Activated T-helper 1 cell treated with anti-CD3 and anti-CD28 coated beads, Interleukin-12 subunit alpha, Interleukin-12 subunit beta, Interleukin-2, Interleukin-4 antibody, amounts not matched to agents 30 ng/mL and 10 ng/mL and 1 ng/mL, durations not matched to agents 14 hours and 24 hours and 36 hours (primary cell): ENCODE measurements at places on chromosomes 5 and 9. TPM values are rescaled to one million over a fixed set of nuclear protein-coding genes. Genes with fewer than 3 reads are reported as not detected.

GRCh38 chr5:67799732-67800234, 415.8 kb upstream of the PIK3R1 start:
- H3K4me3 ChIP-seq = no peak overlapping the region
- no peak for DNase-seq
- no peaks in the 10 kb centered on the region for H3K4me1 ChIP-seq
- H3K36me3 ChIP-seq = no peaks in the 10 kb centered on the region
- H3K27ac ChIP-seq = no peak overlapping the region
- no peaks in the 10 kb centered on the region for H3K27me3 ChIP-seq

FOXD4L6 gene
- 0.16 TPM in 1 of 2 replicates, not detected in the other for total RNA-seq

- no peaks in the 10 kb centered on the region for H3K4me1 ChIP-seq
- no peaks in the 10 kb centered on the region for H3K36me3 ChIP-seq
Measured at GRCh38 chr9:116558818-116559540, 128.1 kb upstream of the TRIM32 start.

LHX3 gene
- not detected in 2 replicates for total RNA-seq

GRCh38 chr9:96126321-96126881, 175.6 kb downstream of the HSD17B3 start:
- H3K27me3 ChIP-seq = peaks cover 9% of the 10 kb centered on the region
- no peak for DNase-seq
- peaks cover 3% of the 10 kb centered on the region for H3K4me1 ChIP-seq
- H3K4me3 ChIP-seq = no peak overlapping the region
- H3K27ac ChIP-seq = no peak overlapping the region
- H3K36me3 ChIP-seq = no peaks in the 10 kb centered on the region

LVRN gene
- not detected in 2 replicates for total RNA-seq

PCDHGA4 gene
- total RNA-seq = 0.21 and 0.44 TPM in 2 replicates

DNA sequence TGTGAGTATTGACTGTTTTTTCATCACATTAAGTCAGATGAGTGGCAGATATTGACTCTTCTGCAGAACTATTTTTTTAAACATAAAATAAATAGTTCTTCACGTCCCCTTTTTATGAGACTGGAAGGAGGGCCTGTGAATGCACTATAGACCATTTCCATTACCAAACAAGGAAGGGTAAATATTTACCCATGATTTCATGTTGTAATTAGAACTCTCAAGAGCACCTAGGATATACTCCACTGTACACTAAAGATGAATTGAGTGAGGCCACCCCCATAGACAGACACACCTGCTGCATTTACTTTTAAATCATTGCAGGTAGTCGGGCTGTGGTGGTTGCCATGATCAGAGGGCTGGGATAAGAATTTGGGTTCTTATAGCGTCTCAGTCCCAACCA, 22.6 kb downstream of the SLC36A1 start:
- H3K4me1 ChIP-seq = no peaks in the 10 kb centered on the region
- no peaks in the 10 kb centered on the region for H3K27me3 ChIP-seq
- no peak overlapping the region for H3K27ac ChIP-seq
- no peak for DNase-seq

GRCh38 chr5:14729448-14730385, 65.2 kb downstream of the OTULIN start:
- H3K4me1 ChIP-seq = peaks cover 6% of the 10 kb centered on the region
- DNase-seq = no peak
- no peak overlapping the region for H3K4me3 ChIP-seq
- H3K27ac ChIP-seq = no peak overlapping the region
- no peaks in the 10 kb centered on the region for H3K27me3 ChIP-seq
- H3K36me3 ChIP-seq = no peaks in the 10 kb centered on the region

DNA sequence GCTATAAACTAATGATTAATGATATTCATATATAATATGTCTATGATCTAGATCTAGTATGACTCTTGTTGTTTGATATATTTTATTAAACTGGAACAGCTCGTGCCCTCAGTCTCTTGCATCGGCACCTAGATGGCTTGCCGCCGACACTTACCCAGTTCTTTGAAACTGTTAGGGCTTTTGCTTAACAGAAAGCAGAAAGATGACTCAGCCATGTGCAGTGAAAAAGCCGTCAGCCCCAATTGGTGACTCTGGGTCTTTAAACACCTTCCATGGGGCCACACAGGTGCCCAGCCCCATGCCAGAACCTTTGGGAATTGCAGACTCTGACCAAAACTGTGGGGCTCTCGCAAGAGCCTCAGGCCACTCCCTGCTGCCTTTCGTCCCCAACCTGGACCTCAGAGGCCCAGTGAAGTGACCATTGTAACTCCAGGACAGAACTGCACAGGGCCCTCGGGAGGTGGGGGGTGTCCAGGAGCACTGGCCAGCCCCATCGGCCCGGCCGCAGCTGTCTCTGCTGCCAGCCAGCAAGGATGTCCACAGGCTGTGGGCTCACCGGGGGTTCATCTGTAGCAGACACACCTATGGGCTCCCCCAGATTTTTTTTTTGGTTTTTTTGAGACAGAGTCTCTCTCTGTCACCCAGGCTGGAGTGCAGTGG, 7.8 kb downstream of the LCN10 start:
- H3K4me1 ChIP-seq = peaks cover 8% of the 10 kb centered on the region
- H3K27ac ChIP-seq = no peak overlapping the region
- DNase-seq = no peak
- H3K27me3 ChIP-seq = peaks cover 2% of the 10 kb centered on the region

FRRS1L gene
- not detected in 2 replicates for total RNA-seq

PLPPR1 gene
- not detected in 2 replicates for total RNA-seq

- DNase-seq = no peak
- peak overlapping the region; percentile 100 for H3K27ac ChIP-seq
- no peaks in the 10 kb centered on the region for H3K27me3 ChIP-seq
Measured at GRCh38 chr5:160468363-160468975, 46.8 kb downstream of the PTTG1 start.

ZNF879 gene
- 2.2 and 4.2 TPM in 2 replicates for total RNA-seq

IL3 gene
- 94.6 and 98.5 TPM in 2 replicates for total RNA-seq

GRCh38 chr9:136014924-136015633, 53.9 kb upstream of the UBAC1 start:
- no peak overlapping the region for H3K27ac ChIP-seq
- H3K4me1 ChIP-seq = no peaks in the 10 kb centered on the region

EGFLAM gene
- total RNA-seq = not detected in 2 replicates

DNA sequence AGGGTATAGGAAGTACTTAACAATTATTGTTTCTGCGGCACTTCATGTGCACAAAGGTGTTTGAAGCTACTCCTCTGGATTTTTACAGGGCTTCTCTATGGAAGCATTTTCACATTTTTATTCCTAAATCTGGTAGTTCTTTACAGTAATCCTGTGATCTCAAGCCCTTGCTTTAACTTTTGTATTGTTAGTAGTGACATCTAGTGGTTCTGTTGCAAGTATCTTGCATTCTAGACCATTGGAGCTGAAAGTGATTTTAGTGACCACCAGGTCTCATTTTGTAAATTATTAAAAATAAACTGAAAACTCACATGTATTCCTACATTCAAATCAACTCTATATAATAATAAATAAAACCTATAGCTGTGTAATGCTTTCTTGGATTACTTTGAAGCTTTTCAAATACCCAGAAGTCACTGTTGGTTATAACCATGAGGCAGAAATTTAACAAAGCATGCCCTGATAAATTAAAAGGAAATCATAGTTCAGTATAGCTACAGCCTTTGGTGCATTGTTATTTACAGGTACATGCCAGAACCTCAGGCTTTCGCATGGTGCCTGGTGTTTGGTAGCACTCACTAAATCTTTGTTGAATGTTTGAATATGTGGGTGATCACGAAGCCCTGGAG, 18.9 kb downstream of the RPS23 start:
- no peak overlapping the region for H3K4me3 ChIP-seq
- no peak for DNase-seq

ALDH1A1 gene
- not detected in 2 replicates for total RNA-seq

GRCh38 chr5:58804291-58804690, 221.4 kb downstream of the RAB3C start:
- H3K27me3 ChIP-seq = peaks cover 7% of the 10 kb centered on the region
- H3K27ac ChIP-seq = no peak overlapping the region
- H3K4me1 ChIP-seq = no peaks in the 10 kb centered on the region
- DNase-seq = no peak
- H3K36me3 ChIP-seq = no peaks in the 10 kb centered on the region
- no peak overlapping the region for H3K4me3 ChIP-seq

GRCh38 chr9:96343515-96344360, 39.8 kb downstream of the SLC35D2 start:
- no peaks in the 10 kb centered on the region for H3K27me3 ChIP-seq
- no peak for DNase-seq
- no peak overlapping the region for H3K27ac ChIP-seq
- H3K36me3 ChIP-seq = no peaks in the 10 kb centered on the region
- H3K4me3 ChIP-seq = no peak overlapping the region

- peaks cover 12% of the 10 kb centered on the region for H3K27me3 ChIP-seq
- H3K27ac ChIP-seq = no peak overlapping the region
- H3K4me3 ChIP-seq = peak overlapping the region; percentile 16
- no peaks in the 10 kb centered on the region for H3K36me3 ChIP-seq
Measured at GRCh38 chr5:95081982-95082381, 202.9 kb downstream of the MCTP1 start.

DNA sequence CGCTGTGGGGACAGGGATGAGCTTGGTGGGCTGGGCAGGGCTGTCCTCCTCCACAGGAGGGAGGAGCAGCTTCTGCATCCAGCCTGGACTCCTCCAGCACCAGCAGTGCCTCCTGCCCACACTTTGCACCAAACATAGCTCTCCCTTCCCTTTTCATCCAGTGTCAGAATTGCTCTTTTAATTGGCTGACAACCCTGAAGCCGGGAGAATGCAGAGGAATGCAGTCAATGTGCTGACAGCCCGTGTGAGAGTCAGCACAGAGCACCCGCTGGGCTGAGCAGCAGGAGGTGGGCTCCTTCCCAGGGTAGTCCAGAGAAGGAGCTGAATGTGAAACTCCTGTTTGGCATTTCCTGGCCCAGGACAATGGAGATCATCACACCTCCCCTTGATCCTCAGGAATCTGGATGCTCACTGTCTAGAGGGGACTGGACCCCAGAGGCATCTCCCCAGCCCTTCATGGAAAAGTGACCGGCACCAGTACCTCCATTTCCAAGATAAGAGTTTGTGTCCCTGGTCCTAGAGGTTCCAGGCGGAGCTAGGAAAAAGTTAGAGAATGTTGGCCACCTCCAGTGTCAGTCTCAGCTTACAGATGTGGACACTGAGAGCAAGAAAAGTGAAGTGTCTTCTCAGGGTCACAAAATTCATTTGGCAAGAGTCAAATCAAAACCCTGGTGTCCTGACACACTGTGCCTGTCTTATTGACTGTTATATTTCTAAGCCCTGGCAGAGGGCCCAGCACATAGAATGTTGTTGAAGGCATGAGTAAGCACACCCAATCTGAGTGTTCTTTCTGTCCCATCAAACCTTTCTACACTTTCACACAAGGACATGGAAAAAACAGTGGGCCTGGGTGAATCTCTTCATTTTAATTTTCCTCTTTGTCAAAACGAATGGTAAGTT, 202.1 kb downstream of the SNX18 start:
- no peak overlapping the region for H3K4me3 ChIP-seq
- peaks cover 4% of the 10 kb centered on the region for H3K36me3 ChIP-seq
- H3K27ac ChIP-seq = peak overlapping the region; percentile 80
- no peaks in the 10 kb centered on the region for H3K27me3 ChIP-seq
- no peak for DNase-seq

DNA sequence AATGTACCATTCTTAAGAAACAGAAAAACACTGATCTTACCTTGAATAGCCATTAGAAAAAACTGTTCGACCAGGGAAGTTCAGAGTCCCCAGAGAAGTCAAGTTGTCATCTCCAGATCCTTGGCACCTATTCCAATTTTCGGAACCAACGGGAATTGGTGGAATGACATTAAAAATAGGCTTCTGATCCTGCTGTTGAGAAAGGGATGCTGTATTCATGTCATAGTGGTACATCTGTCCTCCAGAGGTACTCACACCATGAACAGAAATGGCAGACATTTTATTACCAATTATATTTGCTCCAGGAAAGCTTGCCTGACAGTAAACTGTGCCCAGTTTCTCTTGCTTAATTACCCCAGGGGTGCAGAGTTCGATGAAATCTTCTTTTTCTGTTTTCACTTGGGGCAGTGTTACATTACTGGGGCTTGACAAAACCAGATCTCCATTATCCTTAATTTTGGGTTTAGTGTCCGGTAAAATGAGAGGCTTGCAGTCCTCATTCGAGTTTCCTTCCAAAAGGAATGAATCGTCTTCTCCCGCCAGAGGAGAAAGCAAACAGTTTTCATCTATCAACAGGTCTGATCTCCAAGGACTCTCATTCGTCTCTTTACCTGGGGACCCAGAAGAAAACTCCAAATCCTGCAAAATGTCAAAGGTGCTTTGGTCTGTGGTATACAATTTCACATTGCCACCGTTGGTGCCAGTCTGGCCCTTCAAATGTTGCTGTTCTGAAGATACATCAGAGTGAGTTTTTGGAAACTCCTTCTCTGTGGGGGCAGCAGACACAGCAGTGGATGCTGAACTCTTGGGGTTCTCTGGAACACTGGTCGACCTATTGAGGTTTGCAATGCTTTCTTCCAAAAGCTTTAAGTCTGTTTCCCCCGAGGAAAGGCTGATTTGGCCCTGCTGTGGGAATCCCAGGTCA, 3.6 kb downstream of the NR3C1 start:
- DNase-seq = no peak
- H3K27ac ChIP-seq = peak overlapping the region; percentile 15

CCDC180 gene
- 0.83 and 2.4 TPM in 2 replicates for total RNA-seq

- H3K4me3 ChIP-seq = peak within 1 kb of the TSS; percentile 79
- peaks cover 68% of the 10 kb centered on the region for H3K27me3 ChIP-seq
- peaks cover 2% of the 10 kb centered on the region for H3K36me3 ChIP-seq
- no peak for DNase-seq
Measured at GRCh38 chr5:32710550-32711361, at the start of gene NPR3. Gene NPR3 (plus strand): TSS chr5:32711321. CDS start chr5:32711777, 456 bp downstream.

GRCh38 chr5:50325237-50325832, 115.8 kb downstream of the EMB start:
- peaks cover 21% of the 10 kb centered on the region for H3K4me1 ChIP-seq
- no peak overlapping the region for H3K4me3 ChIP-seq
- no peaks in the 10 kb centered on the region for H3K36me3 ChIP-seq
- no peak for DNase-seq

DNA sequence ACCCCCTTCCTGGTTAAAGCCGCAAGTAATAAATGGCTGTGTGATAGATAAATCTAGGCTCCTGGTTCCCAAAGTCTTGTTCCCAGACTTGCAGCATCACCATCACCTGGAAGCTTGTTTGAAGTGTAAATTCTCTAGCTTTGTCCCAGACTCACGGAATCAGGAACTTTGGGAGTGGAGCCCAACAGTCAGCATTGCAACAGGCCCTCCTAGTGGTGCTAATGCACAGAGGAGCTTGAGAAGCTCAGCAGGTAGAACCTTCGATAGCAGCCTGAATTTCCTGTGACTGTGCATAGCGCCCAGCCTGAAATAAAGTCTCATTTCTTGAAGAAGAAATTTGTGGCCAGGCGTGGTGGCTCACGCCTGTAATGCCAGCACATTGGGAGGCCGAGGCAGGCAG, 30.3 kb upstream of the MELK start:
- DNase-seq = no peak
- peaks cover 8% of the 10 kb centered on the region for H3K27me3 ChIP-seq
- H3K27ac ChIP-seq = no peak overlapping the region
- no peak overlapping the region for H3K4me3 ChIP-seq
- H3K4me1 ChIP-seq = no peaks in the 10 kb centered on the region
- H3K36me3 ChIP-seq = no peaks in the 10 kb centered on the region

FAXDC2 gene
- not detected in 2 replicates for total RNA-seq

GRCh38 chr9:130698514-130698913, 4.9 kb downstream of the EXOSC2 start:
- no peaks in the 10 kb centered on the region for H3K27me3 ChIP-seq
- H3K4me3 ChIP-seq = no peak overlapping the region
- H3K27ac ChIP-seq = no peak overlapping the region
- DNase-seq = no peak
- peaks cover 55% of the 10 kb centered on the region for H3K36me3 ChIP-seq

- DNase-seq = no peak
- no peaks in the 10 kb centered on the region for H3K36me3 ChIP-seq
- no peaks in the 10 kb centered on the region for H3K27me3 ChIP-seq
Measured at GRCh38 chr5:83701886-83702285, 18.8 kb downstream of the HAPLN1 start.

DIAPH1 gene
- 221 and 234 TPM in 2 replicates for total RNA-seq
